A549 (cell line): ENCODE measurements at places on chromosomes 7 and 10.

- no peak for DNase-seq
These were observed 138.7 kb downstream of the C10orf105 start for GRCh38 chr10:71580926-71581325.

GRCh38 chr10:67618116-67618515 lies 77.9 kb downstream of the CTNNA3 start:
- peak; percentile 35 for DNase-seq

- no peak for DNase-seq
These were observed 152.5 kb upstream of the PHF14 start for GRCh38 chr7:10821156-10821555.

- DNase-seq: no peak
These were observed 282.1 kb downstream of the CCDC3 start for GRCh38 chr10:12719365-12719764.

DNA sequence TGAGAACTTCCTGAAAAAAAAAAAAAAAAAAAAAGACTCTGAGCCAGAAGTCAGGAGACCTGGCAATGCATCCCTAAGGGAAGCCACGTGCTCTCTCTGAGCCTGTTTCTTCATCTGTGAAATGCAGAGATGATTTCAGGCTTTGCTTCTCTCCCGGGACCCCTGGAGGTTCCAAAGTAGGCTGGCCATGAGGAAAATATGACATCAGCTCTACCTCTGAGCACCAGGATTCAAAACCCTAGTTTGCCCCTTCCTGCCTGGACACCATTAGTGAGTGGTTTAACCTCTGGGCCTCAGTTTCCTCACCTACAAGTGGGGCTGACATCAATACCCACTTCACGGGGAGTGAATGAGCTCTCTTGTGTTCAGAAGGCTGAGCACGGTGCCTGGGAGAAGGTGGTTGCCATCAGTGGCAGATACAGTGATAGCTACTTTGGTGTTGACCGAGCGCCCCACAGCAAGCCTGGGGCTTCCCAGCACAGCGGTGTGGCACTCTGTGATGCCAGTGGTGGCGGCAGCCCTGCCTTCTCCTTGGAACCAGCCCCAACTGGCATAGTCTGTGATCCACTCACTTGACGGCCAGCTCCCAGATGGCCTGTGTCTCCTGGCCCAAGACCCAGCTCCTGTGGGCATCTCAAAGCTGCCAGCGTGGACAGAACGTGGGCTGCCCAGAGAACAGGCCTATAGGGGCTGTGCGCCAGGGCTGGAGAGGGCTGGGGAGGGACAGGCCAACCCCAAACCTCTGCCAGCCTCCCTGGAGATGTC lies 153.1 kb upstream of the UNC5B start:
- no peak for DNase-seq

DNA sequence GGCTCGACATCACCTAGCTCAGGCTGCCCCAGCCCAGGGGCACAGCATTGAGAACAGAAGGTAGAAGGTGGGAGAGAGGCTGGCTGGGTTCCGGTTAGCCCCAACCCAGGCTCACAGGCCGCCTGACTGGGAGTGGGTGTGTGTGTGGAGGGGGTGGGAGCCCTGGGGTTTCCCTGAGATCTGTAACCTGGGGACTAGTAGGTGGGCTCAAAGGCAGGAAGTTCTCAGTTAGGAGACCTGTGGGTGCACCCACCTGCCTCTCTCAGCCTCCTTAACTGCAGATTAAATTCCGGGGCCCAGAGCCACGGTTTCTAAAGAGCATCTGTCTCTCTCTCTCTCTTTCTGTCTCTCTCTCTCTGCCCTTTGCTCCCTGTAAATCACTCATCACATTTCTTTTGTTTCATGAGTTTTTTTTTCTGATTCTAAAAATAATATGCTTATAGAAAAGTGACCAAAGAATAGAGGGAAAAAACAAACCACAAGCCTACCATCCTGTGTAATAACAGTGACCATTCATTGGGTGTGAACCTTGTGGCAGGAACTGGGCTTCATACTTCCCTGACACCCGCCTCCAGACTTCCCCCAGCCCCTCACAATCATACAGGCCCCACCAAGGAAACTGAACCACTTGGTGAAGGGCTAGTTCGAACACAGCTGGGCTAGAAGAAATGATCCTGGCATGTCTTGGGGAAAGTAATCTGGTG lies 83.4 kb upstream of the SMNDC1 start:
- no peak for DNase-seq

- DNase-seq: no peak
These were observed 180.0 kb upstream of the ANK3 start for GRCh38 chr10:60569681-60570080.

DNA sequence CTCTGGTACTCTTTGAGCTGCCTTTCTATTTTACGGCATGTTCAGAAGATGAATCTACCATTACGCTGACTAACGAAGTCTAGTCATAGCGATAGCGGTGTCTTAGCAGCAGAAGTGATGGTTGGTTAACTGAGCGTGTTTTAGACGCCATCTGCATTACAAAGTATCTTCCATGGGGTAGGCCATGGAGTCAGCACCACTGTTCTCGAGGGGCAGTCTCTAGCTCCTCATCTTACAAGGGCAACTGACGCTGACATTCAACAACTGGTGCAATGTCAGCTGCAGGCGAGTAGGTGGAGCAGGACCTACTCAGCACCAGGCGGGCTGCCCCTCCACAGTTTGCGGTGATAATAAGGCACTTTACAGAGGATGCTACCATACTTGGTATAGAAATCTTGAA lies 88.7 kb downstream of the ADARB2 start:
- no peak for DNase-seq

DNA sequence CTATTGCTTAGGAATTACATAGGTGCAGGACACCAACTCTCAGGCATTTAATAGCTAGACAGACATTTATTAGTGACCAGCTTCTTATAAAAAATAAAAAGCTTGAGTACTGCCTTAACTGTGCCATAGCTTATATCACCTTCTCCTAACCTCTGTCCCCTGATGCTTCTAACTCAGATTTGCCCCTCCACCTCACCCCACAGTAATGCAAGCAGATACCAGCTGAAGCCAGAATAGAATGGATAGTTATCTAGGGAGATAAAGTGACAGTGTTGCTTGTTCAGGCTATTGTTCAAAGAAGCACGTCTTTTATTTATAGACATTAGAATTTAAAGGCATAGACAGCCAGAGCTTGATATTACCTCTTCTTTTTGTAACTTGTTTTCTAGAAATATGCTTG lies 99.6 kb upstream of the GLCCI1 start:
- DNase-seq: no peak

DNA sequence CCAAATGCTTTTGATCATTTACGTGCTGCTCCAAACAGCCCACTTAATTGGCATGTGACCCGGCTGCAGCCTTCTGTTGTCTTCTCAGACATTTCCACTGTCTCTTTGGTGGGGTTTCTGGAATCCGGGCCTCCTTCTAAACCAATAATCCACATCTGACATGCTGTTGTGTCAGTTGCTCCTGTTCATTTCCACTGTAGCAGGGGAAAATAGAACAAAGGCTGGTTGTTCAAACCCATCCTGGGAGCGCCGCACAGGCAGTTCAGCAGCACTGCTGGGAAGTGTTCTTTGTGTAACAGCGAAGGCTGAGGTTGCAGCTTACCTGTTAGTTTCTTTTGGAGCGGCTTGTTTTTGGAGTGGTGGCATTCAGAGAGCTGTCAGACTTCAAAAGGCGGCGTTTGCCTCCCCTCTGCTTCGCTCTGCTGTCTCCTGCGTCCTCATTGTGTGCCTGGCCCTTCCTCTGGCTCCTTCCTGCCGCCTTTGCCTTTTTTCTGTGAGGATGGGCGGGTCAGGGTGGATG lies 149.4 kb downstream of the SNX10 start:
- DNase-seq: no peak
